Naive thymus-derived CD8-positive, alpha-beta T cell (primary cell): ENCODE measurements at places on chromosomes 1 and 21.

- no peak overlapping the region for H3K27ac ChIP-seq
- no peaks in the 10 kb centered on the region for H3K36me3 ChIP-seq
- H3K4me3 ChIP-seq, result no peak overlapping the region
These were observed 28.4 kb downstream of the FCRL5 start for GRCh38 chr1:157523774-157524493.

DNA sequence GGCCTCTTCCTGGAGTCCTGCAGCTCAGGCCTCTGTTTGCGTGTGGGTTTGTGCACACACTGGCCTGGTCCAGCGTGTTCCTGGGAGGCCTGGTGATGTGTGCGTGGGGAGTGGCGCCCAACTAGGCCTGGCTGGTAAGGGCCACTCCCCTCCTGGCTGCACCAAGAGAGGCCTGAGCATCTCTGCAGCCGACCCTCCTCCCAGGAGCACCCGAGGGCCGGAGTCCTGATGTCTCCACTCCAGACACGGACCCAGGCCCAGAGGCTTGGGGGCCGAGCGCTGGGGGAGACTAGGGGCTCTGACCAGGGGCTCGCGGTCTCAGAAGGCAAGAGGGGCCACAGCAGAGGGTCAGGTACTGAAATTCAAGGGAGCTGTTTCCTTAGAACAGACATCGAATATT lies 33.3 kb downstream of the MORN1 start:
- no peak overlapping the region for H3K4me3 ChIP-seq
- peaks cover 4% of the 10 kb centered on the region for H3K36me3 ChIP-seq
- H3K4me1 ChIP-seq, result peaks cover 3% of the 10 kb centered on the region
- H3K27me3 ChIP-seq, result no peaks in the 10 kb centered on the region

DNA sequence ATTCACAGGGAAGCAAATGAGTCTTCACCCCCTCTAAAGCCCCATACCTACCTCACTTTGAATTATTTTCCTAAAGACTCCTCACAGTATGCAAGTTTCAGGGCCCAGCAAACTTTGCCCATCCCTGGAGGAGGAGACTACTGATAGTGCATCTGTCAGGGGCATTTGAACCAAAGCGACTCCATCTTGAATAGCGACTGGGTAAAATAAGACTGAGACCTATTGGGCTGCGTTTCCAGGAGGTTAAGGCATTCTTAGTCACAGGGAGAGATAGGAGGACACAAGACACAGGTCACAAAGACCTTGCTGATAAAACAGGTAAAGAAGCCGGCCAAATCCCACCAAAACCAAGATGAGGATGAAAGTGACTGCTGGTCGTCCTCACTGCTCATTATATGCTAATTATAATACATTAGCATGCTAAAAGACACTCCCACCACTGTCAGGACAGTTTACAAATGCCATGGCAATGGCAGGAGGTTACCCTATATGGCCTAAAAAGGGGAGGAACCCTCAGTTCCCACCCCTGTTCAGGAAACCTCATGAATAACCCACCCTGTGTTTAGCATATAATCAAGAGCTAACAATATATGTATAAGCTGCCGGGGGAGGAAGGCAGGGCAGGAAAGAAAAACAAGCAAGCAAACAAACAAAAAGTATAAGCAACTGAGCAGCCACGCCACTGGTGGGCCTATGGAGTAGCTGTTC lies 3.3 kb upstream of the PKNOX1 start:
- no peak for DNase-seq
- H3K4me3 ChIP-seq, result no peak overlapping the region
- no peak overlapping the region for H3K27ac ChIP-seq
- H3K4me1 ChIP-seq, result no peaks in the 10 kb centered on the region

DNA sequence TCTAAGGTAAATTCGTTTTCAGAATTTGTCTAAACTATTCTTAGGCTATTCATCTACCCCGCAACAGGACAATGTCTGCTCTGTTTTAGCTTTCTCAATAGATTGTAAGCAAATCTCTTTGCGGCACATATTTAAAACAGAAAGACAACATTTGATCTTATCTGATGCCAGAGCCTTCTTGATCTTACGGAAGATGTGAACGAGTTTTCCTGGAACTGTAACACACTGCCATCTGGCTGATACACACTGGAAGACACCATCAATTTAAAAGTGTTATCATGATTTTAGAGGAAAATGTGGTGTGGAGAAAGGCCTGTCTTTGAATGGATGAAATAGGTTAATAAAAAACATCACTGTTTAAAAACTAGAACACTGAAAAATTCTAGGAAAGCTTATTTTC lies 36.1 kb downstream of the COA6 start:
- no peaks in the 10 kb centered on the region for H3K27me3 ChIP-seq
- no peaks in the 10 kb centered on the region for H3K36me3 ChIP-seq
- peak; percentile 16 for DNase-seq
- no peak overlapping the region for H3K4me3 ChIP-seq
- H3K4me1 ChIP-seq, result peaks cover 2% of the 10 kb centered on the region

DNA sequence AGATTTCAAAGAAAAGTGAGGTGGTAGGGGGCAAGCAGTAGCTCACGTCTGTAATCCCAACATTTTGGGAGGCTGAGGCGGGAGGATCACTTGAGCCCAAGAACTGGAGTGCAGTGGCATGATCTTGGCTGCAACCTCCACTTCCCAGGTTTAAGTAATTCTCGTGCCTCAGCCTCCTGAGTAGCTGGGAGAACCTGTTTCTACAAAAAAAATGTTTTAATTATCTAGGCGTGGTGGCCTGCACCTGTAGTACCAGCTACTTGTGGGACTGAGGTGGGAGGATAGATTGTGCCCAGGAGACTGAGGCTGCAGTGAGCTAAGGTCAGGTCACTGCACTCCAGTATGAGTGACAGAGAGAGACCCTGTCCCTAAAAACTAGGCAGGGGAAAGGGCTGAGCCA lies 2.6 kb upstream of the TSPAN1 start:
- H3K27ac ChIP-seq, result no peak overlapping the region
- H3K36me3 ChIP-seq, result no peaks in the 10 kb centered on the region
- no peaks in the 10 kb centered on the region for H3K27me3 ChIP-seq

- peaks cover 33% of the 10 kb centered on the region for H3K36me3 ChIP-seq
- no peak for DNase-seq
- H3K4me1 ChIP-seq, result no peaks in the 10 kb centered on the region
- H3K4me3 ChIP-seq, result no peak overlapping the region
- no peaks in the 10 kb centered on the region for H3K27me3 ChIP-seq
These were observed 23.8 kb downstream of the MAST2 start for GRCh38 chr1:45827256-45827655.

DNA sequence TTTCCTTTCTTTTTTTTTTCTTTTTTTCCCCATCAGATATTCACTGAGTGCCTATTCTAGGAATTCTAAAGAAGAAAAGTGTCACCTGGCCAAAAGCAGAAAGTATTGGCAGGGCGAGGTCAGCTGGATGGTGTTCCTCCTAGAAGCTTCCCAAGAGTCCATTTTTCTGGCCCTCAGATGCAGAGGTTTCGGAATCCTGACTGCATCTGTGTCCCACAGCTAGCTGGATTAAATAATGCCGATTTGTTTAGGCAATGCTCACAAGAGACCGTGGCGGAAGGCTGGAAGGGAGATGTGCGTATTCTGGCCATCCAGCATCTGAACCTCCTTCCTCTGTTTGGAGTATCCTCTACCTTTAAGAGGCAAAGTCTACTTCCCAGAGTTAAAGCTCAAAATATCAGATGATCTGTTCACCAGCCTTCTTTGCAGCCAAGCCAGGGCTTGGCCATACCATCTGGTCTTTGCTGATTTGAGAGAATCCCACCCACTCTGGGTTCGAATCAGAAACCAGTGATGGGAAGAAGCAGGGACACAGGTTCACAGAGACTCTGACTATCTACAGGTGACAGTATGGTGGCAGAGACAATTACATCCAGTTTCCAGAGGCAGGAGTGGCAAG lies 5.4 kb upstream of the TENT5C start:
- no peaks in the 10 kb centered on the region for H3K27me3 ChIP-seq
- H3K27ac ChIP-seq, result no peak overlapping the region
- H3K36me3 ChIP-seq, result no peaks in the 10 kb centered on the region
- no peak for DNase-seq
